ENCODE measurements at places on chromosomes 7 and 10.

DNA sequence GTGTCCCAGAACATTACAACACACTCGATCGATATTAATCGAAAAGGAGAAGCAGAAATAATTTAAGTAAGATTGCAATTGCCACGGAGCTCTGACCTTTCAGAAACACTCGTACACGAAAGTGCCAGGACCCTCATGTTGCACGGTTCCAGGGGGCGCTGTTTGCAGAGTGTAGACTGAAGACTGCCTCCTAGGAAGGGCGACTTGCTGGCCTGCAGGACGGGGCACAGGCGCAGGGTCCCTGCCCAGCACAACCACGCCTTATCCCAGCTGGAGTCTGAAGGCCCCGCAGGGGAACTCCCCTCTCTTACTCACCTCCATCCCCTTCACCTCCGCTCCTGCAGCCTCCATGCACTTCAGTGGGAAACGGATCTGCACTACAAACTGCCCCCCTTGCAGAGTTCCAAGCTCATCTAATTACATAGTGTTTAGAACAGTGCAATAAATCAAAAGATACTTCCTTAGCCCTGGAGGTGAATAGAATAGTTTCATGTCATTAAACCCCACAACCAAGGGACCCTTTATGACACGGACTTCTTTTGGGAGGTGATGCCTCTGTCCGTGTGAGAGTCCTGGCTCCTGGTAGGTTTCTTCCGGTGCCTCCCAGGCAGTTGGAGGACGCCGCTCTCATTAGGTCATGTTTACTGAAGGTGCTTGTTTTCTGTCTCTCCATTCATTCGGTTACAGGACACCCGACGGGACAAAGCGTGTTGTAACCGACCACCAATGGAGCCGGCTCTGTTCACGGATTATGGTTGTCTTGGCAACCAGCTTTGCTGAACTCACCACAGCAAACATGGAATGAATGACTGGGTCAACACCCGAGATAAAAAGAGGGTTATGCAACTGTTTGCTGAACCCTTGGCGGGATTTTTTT lies 262.2 kb downstream of the BAMBI start:
- DNase-seq = no peak

- DNase-seq = no peak
These were observed 9.3 kb downstream of the AKR1C3 start for GRCh38 chr10:5103481-5103880.

DNA sequence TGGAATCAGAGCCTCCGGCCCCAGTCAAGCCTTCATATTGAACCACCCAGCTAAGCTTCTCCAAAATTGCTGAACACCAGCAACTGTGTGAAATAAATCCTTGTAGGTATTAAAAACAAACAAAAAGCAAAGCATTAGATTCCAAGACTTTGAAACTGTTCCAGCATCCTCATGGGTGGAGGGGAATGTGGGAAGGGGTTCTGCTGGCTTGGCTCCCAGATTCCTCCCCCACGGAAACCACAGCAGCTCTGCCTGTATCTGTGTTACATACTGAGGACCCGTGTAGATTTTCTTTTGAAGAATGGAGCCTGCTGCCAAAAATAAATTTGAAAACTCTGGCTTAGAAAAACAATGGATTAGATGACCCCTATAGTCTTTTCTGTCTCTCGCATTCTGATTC lies 20.0 kb downstream of the AKR1B1 start:
- DNase-seq = no peak

DNA sequence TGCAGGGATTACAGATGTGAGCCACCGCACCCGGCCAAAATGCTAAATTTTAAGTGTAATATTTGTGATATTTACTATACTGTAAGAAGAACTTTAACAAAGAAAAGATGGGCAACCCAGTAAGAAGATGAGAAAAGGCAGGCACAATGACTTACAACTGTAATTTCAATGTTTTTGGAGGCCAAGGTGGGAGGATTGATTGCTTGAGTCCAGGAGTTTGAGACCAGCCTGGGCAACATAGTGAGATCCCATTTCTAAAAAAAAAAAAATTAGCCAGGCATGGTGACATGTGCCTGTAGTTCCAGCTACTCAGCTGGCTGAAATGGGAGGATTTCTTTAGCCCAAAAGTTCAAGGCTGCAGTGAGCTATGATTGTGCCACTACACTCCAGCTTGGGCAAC lies 11.7 kb upstream of the GATAD1 start:
- DNase-seq = no peak

DNA sequence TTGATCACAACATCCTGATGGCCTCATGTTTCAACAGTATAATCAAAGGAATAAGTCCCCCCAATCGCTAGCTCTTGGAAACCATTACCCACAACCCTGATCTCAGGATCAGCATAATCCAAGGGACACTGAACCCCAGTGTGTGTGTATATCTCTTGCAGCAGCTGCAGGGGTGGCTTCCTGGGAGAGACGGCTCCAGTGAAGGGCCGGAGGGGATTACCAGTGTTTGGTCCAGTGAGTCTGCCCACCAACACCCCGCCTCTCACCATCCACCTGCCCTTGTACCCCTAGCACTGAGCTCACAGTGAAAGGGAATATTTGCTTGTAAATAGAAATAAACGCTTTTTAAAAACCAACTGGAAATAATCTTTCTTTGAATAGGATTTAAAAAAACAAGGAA lies 63.1 kb downstream of the FAM53B start:
- no peak for DNase-seq

DNA sequence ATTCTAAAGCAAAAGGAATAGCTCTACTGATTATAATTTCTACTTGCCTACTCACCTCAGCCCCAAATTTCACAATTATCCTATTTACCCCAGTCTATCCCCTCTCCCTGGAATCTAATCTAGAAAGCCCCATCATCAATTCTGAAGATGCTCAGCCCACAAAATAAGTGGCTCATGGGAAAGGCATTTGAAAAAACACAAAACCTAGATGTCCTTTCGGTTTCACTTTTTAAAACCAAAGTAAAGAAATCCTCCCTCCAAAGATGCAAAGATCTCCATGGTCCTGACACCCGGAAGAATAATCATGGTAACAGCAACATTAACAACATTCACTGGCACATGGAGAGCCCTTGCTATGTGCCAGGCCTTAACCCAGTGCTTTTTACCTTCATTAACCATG lies 224.8 kb downstream of the FGFR2 start:
- no peak for DNase-seq

DNA sequence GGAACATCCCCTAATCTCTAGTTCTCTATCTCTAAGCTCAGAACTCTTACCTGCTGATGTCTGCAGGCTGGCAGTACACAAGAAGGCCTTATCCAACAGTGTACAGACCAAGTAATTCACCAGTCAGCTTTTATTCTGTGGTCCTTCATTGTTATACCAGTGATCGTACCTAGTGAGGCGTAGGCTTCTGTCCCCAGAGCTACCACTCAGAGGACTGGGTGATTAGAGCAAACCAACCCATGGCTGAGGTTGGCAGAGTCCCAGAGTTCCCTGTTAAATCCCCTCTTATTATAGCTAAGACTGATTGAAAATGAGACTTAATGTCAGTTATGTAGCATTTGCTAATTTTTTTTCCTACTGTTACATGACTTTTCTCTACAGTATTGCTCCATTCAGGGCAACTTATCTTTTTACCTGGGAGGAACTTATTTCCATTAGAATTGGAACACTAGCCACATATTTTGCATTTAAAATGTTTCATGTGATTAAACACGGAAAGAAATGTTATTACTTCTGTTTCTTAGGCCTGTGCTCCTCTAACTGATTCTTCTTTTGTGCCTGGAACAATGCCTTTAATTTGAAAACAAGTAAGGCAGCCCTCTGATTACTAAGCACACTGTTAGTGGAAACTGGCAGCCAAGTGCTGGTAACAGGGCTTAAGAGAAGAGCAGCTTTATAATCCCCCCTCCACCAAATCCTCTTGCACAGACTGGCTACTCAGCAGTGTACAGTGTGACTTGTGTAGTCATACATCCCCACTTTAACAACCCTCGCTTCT lies 127.2 kb downstream of the LRRC4 start:
- no peak for DNase-seq

DNA sequence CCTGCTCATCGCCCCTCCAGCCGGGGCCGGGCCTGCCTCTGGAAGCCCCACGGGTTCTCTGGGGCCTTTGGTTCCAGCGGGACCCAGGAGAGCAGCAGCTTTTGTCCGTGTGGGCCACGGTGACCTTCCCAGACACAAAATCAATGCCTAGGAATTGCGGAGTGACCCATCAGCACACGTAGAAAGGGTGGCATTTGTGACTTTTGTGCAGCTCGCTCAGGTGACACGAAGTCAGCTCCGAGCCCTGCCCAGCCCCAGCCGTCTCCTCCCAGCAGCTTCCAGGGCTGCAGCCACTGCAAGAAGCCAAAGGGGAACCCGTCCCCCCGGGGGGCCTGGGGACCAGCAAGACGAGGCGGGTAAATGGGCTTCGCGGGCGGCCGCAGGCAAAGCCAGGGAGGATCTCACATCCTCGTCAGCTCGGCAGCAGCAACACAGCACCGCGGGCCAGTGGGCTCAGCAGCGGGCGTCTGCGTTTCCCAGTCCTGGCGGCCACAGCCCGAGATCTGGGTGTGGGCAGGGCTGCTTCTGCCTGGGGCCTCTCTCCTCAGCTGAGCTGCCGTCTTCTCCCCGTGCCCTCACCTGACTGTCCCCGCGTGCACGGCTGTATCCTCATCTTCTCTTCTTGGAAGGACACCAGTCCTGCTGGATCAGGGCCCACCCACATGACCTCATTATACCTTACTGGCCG lies 88.5 kb downstream of the PAXIP1 start:
- no peak for DNase-seq

DNA sequence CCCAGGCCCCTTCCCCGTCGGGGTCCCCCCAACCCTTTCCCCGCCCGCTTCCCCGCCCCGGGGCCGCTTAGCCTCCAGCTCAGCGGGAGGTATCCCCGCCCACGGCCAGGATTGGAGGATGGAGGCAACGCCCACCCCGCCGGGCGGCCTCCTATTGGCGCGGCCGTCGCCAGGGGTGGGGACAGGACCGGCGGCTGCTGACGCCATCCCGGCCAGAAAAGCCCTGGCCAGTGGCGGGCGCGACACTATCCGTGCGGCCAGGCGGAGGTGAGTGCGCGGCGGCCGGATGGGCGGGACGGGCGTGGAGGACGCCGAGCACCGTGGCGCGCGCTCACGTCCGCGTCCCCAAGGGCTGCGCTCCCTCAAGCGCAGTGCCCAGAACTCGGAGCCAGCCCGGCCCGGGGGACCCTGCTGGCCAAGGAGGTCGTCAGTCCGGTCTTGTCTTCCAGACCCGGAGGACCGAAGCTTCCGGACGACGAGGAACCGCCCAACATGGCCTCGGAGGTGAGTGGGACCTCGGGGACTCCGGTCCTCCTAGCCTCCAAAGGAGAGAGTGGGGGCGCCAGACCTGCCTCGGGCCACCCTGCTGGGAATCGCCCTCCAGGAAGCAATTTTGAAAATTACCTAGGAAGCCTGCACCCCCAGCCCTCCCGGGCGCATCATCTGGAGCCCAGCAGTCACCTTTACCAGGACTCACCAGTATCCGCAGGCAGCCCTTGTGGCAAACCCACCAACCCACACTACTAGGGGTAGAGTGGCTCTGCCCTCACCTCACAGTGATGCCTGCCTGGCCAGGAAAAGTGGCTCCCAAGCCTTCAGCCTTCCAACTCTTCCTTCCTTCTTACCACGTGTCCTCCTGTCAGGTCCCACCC lies at the start of gene ASL:
Gene ASL, plus strand, starts transcription at position 230 of the 872 bp plus-strand sequence. Its CDS starts 263 bp downstream, at position 493.
- DNase-seq = peak; percentile 86

- no peak for DNase-seq
These were observed 32.4 kb downstream of the ITIH5 start for GRCh38 chr10:7634142-7634894.

DNA sequence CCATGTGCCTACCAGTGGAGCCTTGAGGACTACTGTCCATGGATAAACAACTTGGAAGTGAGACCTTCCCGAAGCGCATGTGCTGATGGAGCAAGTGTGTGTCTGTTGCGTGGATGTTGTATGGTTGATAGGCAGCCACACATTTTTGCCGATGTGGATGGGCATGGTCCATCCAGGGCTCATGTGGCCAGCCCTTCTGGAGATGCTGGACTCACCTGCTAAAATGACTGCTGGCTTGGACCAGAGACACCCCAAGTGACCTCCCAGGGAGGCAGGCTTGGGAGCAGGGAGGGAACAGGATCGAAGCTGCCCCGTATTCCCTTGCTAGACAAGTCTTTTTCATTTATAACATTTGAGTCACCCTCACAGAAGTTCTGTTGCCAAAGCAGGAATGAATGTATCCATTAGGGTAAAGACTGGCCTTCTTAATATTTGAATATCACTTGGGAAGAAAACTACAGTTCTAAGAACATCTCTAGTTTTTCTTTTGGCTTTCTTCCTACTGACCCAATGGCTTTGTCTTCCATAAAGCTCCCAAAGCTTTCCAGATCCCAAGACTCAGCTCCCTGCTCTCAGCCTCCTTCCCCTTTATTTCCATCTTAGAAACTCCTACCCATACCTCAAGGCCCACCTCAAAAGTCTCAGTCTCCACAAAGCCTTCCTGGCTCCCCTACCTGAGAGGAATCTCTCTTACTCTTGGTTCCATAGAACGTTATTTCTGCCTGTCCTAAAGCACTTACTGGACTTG lies 3.0 kb downstream of the PTPRE start:
- DNase-seq = no peak

- DNase-seq = no peak
These were observed 33.3 kb upstream of the XPNPEP1 start for GRCh38 chr10:109956454-109957091.

- no peak for DNase-seq
These were observed 186.0 kb upstream of the SHH start for GRCh38 chr7:155998328-155998691.

DNA sequence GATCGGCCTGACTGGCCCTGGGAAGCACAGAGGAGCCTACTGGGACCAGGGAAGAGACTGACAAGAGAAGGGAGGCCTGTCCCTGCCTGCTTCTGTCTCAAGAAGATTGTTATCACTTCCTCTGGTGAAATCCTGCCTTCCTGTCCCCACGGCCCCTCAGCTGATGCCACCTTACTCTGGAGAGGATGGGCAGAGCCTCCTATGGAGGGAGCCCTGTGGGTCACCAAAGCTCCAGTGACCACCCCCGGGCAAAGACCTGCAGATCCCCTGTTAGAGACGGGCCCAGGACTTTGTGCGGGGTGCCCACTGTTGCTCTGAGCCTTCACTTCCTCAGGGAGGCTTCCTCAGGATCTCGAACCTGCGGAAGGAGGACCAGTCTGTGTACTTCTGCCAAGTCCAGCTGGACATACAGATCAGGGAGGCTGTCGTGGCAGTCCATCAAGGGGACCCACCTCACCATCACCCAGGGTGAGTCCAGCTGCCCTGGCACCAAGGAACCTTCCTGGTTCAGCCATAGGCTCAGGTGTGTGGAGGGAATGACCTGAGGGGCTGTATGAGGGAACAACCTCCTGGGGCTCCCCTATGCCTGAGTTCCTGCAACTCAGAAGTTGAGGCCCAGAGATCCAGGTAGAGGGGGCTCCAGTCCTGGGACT lies 1.4 kb upstream of the PILRB start:
- DNase-seq = no peak

DNA sequence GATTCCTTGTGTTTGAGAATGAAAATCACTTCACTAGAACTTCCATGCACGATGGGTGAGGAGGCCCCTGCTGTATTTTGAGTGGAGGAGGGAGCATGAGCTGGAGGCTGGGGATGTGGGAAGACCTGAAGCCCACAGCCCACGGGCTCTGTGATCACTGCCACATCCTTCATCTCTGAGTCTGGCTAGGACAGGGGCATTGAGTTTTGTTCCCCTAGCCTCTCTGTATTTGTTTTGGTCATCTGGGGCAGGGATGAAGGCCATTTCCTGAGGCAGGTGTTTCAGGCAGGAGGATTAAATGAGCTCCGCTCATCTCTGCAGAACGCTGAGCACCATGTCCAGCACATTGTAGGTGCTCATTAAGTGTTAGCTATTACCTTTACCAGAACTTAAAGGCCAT lies 293.6 kb downstream of the GLRX3 start:
- no peak for DNase-seq

All from CD8-positive, alpha-beta memory T cell (primary cell).